ENCODE measurements at places on chromosomes 16 and 17. TPM values are rescaled to one million over a fixed set of nuclear protein-coding genes. Genes with fewer than 3 reads are reported as not detected.

Gene NPIPA3
- total RNA-seq = 1.1 TPM

Gene CCDC102A
- 5.7 TPM for total RNA-seq

Gene ZSWIM7
- 41.9 TPM for total RNA-seq

Gene PITPNM3
- total RNA-seq = 2.9 TPM

Gene THRA
- 13.4 TPM for total RNA-seq

Gene CEMP1
- total RNA-seq = not detected

Gene LDHD
- total RNA-seq = 0.63 TPM

Gene KIF2B
- not detected for total RNA-seq

Gene SPATA32
- 0.21 TPM for total RNA-seq

Gene TENT4B
- 11.2 TPM for total RNA-seq

Gene KRTAP9-7
- total RNA-seq = not detected

Gene NME2
- total RNA-seq = 1,649 TPM

Gene NPIPB9
- 1.8 TPM for total RNA-seq

Gene WNK4
- total RNA-seq = 1.5 TPM

Gene ACAP1
- 3.9 TPM for total RNA-seq

Gene SLC35G6
- total RNA-seq = not detected

Gene NACA2
- total RNA-seq = not detected

Gene CCDC78
- 3.6 TPM for total RNA-seq
